Naive thymus-derived CD4-positive, alpha-beta T cell (primary cell): ENCODE measurements at places on chromosomes 7 and 10. TPM values are rescaled to one million over a fixed set of nuclear protein-coding genes. Genes with fewer than 3 reads are reported as not detected.

DNA sequence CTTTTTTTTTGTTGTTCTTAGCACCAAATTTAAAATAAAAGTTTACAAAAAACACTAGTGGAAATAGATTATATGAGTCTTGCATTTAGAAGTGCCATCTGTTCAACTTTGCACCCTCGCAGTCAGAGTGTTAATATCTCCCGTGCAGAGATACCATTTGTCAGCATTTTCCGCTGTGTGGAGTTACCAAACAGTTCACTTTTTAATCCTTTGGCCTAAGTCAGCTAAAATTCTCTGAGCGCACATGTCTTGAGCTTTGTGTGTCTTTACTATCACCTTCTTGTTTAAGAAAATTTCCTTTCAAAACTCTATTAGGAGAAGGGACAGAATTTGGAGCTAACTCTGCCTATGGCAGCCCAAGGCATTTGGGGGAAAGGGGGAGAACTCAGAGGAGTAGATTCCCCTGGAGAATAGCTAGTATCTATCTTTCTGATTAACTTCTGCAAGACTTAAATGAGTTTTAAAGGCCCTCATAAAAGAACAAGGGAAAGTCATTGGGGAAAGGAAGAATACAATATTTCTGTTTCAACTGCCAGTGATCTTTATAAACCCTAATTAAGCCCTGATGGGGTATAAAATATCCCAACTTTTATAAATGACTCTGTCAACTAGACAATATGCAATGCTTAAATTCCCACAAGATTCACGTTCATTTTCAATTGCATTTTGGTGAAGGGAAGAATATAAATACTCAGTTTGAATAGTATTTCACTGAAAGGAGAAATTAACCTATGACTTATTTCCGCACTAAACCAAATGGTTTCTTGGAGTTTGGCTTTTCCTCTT, 114.9 kb upstream of the RAB11FIP2 start:
- DNase-seq, result no peak

- DNase-seq, result no peak
Observed at GRCh38 chr7:37209195-37209594, 239.5 kb downstream of the ELMO1 start.

GRCh38 chr10:29948881-29949355, 110.5 kb downstream of the JCAD start:
- DNase-seq, result no peak

- no peak for DNase-seq
Observed at GRCh38 chr10:70592746-70593512, 9.6 kb downstream of the PRF1 start.

DNA sequence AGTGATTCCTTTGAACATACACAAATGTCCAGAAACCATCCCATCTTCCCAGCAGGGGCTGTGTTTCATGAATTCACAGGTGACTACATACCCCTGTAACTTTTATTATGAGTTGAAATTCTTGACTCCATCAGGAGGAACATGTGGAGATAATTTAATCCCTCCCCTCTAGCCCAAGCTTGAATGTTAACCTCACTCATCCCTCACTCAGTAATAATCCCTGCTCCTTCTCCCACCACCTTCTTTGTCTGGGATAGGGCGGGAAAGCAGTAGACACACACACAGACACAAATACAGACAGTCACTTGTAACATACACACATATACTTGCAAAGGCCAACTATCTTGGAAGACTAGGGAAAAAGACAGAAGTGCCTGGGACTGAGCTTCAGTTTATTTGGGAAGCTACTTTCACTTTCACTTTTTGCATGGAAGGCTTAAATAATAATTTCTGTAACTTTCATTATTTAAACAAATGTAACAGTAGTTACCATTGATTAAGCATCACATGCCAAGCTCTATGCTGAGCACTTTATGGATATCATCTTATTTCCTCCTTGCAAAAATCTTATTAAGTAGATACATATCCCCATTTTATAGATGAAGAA, 7.3 kb downstream of the AASS start:
- DNase-seq, result no peak

DNA sequence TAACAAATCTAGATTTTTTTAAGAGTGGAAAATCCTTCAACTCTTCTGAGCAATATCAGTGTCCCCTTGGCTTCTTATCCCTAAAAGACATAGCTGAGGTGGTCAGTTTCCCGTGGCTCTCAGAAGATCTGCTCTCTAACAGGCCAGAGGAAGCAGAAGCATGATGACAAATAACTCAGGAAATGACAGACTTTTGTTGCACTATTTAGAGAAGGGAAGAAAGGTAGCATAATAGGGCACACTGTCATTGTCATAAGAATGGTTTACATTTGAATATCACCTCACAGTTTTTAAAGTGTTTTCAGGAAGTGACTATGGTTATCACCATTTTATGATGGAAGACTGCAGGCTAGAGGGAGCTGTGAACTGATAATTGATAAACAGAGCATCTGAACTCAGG, 33.6 kb upstream of the RAPGEF5 start:
- DNase-seq, result no peak

Gene NKX2-3
- not detected for total RNA-seq

Gene NANOS1
- total RNA-seq, result 0.45 TPM

Gene NACAD
- not detected for total RNA-seq
